Activated T-helper 1 cell treated with anti-CD3 and anti-CD28 coated beads, Interleukin-12 subunit alpha, Interleukin-12 subunit beta, Interleukin-2, Interleukin-4 antibody, amounts not matched to agents 30 ng/mL and 10 ng/mL and 1 ng/mL, durations not matched to agents 14 hours and 24 hours and 36 hours (primary cell): ENCODE measurements at places on chromosomes 5 and 9.

DNA sequence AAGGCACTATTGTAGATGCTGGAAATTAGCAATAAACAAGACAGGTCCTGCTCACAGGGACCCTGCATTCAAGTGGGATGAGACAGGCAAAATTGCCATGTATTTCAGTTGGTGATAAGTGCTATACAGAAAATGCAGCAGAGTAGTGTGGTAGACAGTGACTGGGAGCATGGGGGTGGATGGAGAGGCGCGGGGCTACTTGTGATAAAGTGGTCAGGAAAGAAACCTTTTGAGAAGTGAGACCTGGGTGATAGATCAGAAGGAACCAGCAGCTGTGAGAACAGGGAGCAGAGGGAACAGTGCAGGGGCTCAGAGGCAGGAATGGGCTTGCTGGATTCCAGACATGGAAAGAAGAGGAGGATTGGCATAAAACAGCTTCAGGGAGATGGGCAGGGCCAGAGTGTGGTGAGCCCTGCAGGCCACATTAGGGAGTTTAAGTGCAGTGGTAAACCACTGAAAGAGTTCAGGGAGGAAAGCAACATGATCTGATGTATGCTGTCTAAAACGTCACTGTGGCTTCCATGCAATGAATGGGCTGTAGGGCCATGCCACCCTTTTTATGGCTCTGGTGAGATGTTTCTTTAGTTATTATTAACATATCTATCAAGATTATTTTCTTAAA is 7.3 kb downstream of the CRHBP start:
- peaks cover 23% of the 10 kb centered on the region for H3K4me1 ChIP-seq
- no peak overlapping the region for H3K4me3 ChIP-seq
- no peak for DNase-seq

GRCh38 chr9:3993773-3994172 is 306.1 kb downstream of the GLIS3 start:
- no peak for DNase-seq
- H3K36me3 ChIP-seq = no peaks in the 10 kb centered on the region
- no peak overlapping the region for H3K27ac ChIP-seq

DNA sequence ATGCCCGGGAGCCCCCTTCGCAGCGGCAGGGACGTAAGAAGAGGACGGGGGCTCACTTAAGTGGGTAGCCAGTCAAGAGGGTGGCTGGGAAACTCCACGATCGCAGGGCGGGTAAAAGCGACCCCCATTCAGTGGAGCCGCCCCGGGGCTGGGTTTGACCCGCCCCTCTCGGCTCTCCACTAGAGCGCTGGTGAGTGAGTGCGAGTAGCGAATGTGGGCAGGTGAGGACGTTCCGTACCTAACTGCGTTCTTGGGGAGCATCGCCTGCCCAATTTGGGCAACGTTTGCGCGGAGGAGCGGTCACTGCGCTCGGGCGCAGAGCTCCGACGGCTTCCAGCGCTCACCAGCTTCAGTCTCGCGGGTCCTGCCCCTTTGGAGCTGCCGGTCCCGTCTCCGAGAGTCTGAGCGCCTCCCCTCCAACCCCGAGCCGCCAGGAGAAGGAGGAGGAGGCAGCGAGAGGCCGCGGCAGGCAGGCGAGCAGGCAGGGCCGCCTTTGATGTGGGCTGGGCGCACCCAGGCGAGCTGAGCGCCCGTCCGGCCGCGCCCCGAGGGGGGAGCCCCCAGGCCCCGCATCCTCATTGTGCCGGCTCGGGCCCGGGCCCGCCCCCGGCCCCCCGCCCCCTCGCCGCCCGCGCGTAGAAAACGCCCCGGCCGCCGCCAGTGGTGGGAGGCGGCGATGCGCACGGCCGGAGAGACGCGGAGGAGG is at the start of gene FGF18:
FGF18 (plus strand) TSS at position 666 of the 706 bp plus-strand sequence. CDS start 553 bp downstream, outside the sequence.
- H3K27ac ChIP-seq = no peak within 1 kb of the TSS
- H3K4me1 ChIP-seq = peaks cover 5% of the 10 kb centered on the region
- peak; percentile 41 for DNase-seq
- peak within 1 kb of the TSS; percentile 76 for H3K4me3 ChIP-seq
- H3K27me3 ChIP-seq = peaks cover 24% of the 10 kb centered on the region
- peaks cover 2% of the 10 kb centered on the region for H3K36me3 ChIP-seq

GRCh38 chr9:123518338-123518737 is 162.3 kb downstream of the CRB2 start:
- H3K27me3 ChIP-seq = no peaks in the 10 kb centered on the region
- DNase-seq = no peak
- no peak overlapping the region for H3K4me3 ChIP-seq
- no peak overlapping the region for H3K27ac ChIP-seq
- no peaks in the 10 kb centered on the region for H3K36me3 ChIP-seq
- H3K4me1 ChIP-seq = no peaks in the 10 kb centered on the region

- H3K36me3 ChIP-seq = no peaks in the 10 kb centered on the region
- H3K4me3 ChIP-seq = no peak overlapping the region
- DNase-seq = no peak
- H3K4me1 ChIP-seq = no peaks in the 10 kb centered on the region
Measured at GRCh38 chr9:134678666-134679443, 37.3 kb downstream of the COL5A1 start.

GRCh38 chr9:94928691-94929368 is 202.3 kb downstream of the AOPEP start:
- no peak for DNase-seq
- H3K27ac ChIP-seq = no peak overlapping the region
- H3K4me1 ChIP-seq = no peaks in the 10 kb centered on the region
- H3K4me3 ChIP-seq = no peak overlapping the region
